A549 treated with CORT108297 at 1 μM for 4 hours (cell line): ENCODE measurements at places on chromosomes 6 and 20. TPM values are rescaled to one million over a fixed set of nuclear protein-coding genes. Genes with fewer than 3 reads are reported as not detected.

RIMS1 gene
- not detected in 5 replicates for total RNA-seq

PERP gene
- total RNA-seq, result 85.2 to 91.7 TPM (median 85.9 TPM) in 5 replicates

TRIM31 gene
- 1.0 to 1.8 TPM (median 1.3 TPM) in 5 replicates for total RNA-seq

RARS2 gene
- total RNA-seq, result 17.9 to 22.6 TPM (median 20.4 TPM) in 5 replicates

VNN1 gene
- total RNA-seq, result 0.06 to 0.10 TPM (median 0.06 TPM) in 5 replicates

ORC3 gene
- total RNA-seq, result 16.1 to 21.4 TPM (median 17.4 TPM) in 5 replicates

SLC16A10 gene
- total RNA-seq, result 0.16 to 0.48 TPM (median 0.39 TPM) in 5 replicates

CALHM5 gene
- 0.04 to 0.10 TPM (median 0.06 TPM) in 5 replicates for total RNA-seq

VSTM2L gene
- total RNA-seq, result 5.8 to 10.5 TPM (median 8.8 TPM) in 5 replicates

ALDH8A1 gene
- total RNA-seq, result 0.11 to 0.16 TPM (median 0.15 TPM) in 5 replicates

SLC32A1 gene
- not detected in 5 replicates for total RNA-seq

EEF1A2 gene
- total RNA-seq, result 141 to 180 TPM (median 158 TPM) in 5 replicates

SRMS gene
- not detected in 5 replicates for total RNA-seq

EIF6 gene
- 365 to 422 TPM (median 402 TPM) in 5 replicates for total RNA-seq

TRIM15 gene
- total RNA-seq, result 0.08 to 0.09 TPM in 2 of 5 replicates, not detected in the others

PREX1 gene
- total RNA-seq, result 9.8 to 13.8 TPM (median 11.5 TPM) in 5 replicates

TNFRSF21 gene
- total RNA-seq, result 22.3 to 25.0 TPM (median 24.6 TPM) in 5 replicates

VIP gene
- not detected in 5 replicates for total RNA-seq

RPS6KA2 gene
- total RNA-seq, result 0.07 to 0.30 TPM (median 0.08 TPM) in 5 replicates

COL12A1 gene
- 3.8 to 6.4 TPM (median 5.2 TPM) in 5 replicates for total RNA-seq

TENT5A gene
- 0.77 to 1.4 TPM (median 1.1 TPM) in 5 replicates for total RNA-seq

GPX5 gene
- total RNA-seq, result not detected in 5 replicates

GCNT2 gene
- 5.8 to 8.5 TPM (median 6.4 TPM) in 5 replicates for total RNA-seq

OPN5 gene
- total RNA-seq, result not detected in 5 replicates

ALDH5A1 gene
- 6.4 to 8.2 TPM (median 7.4 TPM) in 5 replicates for total RNA-seq

EBF4 gene
- total RNA-seq, result 2.5 to 3.9 TPM (median 3.0 TPM) in 5 replicates

WFDC10B gene
- total RNA-seq, result not detected in 5 replicates

RIMS4 gene
- 1.2 to 1.9 TPM (median 1.5 TPM) in 5 replicates for total RNA-seq
